Memory B cell (primary cell): ENCODE measurements at places on chromosomes 12 and 14.
A peak's percentile ranks its signal among the peaks of the same experiment; 100 is the strongest.

DNA sequence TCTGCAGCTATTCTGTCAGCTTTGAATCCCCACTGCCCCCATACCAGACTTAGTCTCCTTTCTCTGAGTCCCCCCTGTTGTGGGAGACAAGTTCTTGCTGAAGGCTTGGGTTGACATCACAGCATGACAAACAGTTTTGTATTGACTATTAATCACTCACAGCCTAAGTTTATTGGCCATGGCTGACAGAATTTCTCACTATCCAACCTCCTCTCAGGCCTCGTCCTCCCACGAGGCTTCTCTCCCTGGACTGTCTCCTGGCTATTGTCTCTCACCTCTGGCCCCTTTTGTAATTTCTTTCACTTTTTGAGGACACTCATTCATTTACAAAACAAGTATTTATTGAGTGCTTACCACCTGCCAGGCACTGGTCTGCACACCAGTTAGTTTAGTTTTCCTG is 35.2 kb upstream of the DCD start:
- peaks cover 38% of the 10 kb centered on the region for H3K27me3 ChIP-seq
- no peak overlapping the region for H3K4me3 ChIP-seq
- no peaks in the 10 kb centered on the region for H3K36me3 ChIP-seq
- H3K4me1 ChIP-seq = peaks cover 2% of the 10 kb centered on the region

- no peak overlapping the region for H3K27ac ChIP-seq
- DNase-seq = no peak
- peaks cover 23% of the 10 kb centered on the region for H3K4me1 ChIP-seq
- no peak overlapping the region for H3K4me3 ChIP-seq
Measured at GRCh38 chr14:50318031-50318626, 6.0 kb downstream of the DMAC2L start.

DNA sequence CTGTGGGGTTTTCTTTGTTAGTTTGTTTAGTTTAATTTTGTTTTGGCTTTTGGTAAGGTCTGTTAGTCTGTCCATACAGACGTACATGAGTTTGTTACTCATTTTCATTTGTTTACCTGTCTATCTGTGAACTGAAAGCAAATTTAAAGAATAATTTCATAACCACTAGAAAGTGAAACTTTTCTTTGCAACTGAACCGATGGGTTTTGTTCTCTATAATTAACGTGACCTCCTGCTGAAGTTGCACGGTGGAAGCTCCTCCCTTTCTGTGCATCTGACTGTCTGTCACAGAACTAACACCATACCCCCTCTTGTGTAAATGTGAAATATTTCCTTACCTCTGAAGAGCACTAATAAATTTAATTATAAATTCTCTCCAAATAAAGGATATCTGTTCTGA is 595.5 kb downstream of the GALC start:
- H3K27me3 ChIP-seq = no peaks in the 10 kb centered on the region
- DNase-seq = no peak
- no peaks in the 10 kb centered on the region for H3K36me3 ChIP-seq
- H3K4me3 ChIP-seq = no peak overlapping the region

DNA sequence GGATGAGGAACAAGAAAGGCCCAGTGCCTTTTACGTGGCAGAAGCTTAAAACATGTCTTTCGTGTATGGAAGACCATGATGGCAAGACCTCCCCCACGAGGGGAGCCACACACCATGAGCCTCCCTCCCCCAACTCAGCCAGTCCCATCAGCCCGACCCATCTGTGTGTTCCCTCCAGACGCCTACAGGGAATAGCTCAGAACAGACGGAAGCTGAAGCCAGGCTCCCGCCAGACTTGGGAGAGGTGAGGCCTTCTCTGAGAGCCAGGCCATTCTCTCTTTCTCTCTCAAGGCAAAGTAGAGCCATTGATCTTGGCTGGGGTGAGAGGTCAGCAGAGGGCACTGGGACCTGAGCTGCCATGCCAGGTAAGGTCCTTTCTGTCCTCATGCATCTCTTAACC is 9.5 kb downstream of the REM2 start:
- peaks cover 17% of the 10 kb centered on the region for H3K4me1 ChIP-seq
- DNase-seq = no peak
- H3K27me3 ChIP-seq = no peaks in the 10 kb centered on the region
- no peak overlapping the region for H3K4me3 ChIP-seq

DNA sequence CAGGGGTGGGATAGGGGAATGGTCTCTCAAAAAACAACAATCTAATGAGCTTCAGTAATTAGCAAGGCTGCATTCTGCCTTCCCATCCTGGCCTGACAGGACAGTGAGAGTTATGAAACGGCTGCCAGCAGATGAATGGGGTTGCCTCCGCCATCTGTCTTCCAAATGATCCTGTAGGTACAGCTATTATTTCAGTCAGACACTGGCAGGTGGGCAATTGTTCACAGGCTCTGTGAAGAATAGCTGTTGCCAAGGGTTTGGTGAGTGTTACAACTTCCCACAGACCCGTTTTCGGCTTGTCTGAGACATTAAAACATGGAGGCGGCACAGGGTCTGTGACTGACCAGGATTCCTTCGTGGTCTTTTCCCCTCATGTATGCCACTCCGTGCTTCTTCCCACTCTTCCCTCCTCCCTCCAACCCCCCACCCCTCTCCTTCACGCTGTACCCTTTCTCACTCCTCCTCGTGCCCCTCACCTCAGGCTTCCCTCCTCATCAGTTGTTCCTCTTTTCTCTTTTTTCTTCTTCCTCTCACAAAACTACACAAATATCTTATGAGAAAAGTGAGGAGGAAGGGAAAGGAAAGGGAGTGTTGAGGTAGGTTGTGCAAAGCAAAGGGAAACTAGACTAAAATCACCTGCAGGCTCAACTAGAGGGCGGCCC is 160.8 kb upstream of the GZMB start:
- no peaks in the 10 kb centered on the region for H3K36me3 ChIP-seq
- peaks cover 13% of the 10 kb centered on the region for H3K27me3 ChIP-seq
- H3K27ac ChIP-seq = no peak overlapping the region
- no peak for DNase-seq

DNA sequence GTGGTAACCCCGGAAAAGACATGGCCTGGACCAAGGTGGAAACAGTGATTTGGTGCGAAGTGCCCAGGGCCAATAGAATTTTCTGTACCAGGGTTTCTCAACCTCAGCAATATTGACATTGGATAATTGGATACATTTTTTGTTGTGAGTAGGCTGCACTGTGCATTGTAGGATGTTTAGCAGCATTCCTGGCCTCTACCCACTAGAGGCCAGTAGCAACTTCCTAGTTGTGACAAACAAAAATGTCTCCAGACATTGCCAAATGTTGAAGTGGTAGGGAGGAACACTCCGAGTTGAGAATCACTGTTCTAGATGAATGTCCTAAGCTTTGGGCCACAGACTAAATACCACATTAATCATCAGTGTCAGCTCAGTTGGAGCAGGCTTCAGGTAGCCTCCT is 6.2 kb upstream of the CGRRF1 start:
- no peak overlapping the region for H3K27ac ChIP-seq
- no peak for DNase-seq
- H3K36me3 ChIP-seq = no peaks in the 10 kb centered on the region

DNA sequence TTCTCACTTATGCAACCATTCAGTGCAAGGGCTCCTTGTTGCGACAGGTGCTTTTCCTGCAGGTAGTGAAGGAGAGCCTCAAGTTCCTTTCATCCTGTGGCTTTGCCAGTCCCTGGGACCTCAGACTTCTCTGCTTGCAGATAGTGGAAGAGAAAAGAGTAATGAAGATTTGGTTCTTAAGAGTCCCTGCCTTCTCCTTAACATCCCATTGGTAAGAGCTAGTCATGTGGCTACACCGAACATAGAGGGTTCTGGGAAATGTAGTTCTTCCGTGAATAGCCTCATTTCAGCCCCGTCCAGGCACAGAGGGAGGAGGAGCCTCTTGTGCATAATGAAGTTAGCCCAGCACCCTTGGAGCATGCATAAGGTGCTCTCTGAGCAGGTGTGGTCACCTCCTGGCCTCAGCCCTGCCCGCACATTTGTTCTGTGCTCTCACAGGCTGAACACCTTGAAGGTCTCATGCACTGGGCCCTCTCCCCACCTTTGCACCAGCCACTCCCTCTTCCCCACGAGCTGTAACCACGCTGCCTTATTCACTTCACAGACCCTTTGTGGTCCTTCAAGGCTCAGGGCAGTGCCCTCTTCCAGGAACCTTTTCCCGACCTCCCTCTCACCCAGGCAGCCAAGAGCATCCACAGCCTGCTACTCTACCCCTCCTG is 134.0 kb downstream of the BCL11B start:
- H3K4me1 ChIP-seq = no peaks in the 10 kb centered on the region
- no peaks in the 10 kb centered on the region for H3K36me3 ChIP-seq
- H3K27ac ChIP-seq = no peak overlapping the region
- no peaks in the 10 kb centered on the region for H3K27me3 ChIP-seq

DNA sequence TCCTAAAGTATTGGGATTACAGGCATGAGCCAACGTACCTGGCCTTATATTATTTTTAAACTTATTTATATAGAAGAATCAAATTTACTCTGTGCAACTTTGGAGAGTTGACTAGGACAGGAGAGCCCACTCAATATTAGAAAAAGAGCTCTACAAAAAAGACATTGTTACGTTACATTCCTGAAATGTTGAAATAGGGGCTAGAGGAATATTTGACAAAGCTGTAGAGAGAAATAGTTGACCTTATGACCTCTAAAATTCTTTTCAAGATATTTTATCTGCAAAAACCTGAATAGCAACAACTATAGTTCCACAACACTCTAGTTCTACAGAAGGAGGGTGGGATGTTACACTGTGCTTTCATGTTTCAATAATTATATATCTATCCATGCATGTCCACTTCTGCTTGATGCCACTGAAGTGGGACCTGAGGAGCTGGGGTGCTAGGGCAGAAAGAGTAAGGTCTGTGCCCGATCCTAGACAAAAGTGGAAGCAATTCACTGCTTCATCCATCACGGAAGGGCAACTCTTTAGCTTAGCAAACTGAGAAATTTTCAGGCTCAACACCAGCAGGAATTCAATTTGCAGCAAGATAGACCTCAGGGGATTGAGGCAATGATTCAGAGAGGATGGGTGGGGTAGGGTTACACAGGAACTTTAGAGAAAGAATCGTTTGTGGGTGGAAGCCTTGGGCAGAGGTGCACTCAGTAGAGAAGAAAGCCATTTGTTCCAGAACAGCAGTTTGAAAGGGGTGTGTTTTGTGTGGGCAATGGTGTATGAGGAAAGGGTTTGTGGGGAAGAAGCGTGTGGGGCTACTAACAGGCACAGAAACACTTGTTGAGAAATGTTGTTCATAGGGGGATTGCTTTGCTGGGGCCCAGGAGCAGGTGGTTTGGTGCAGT is 16.0 kb upstream of the RNASE10 start:
- peak overlapping the region; percentile 64 for H3K27ac ChIP-seq
- DNase-seq = no peak
- H3K27me3 ChIP-seq = no peaks in the 10 kb centered on the region
- H3K4me1 ChIP-seq = peaks cover 40% of the 10 kb centered on the region
- peak overlapping the region; percentile 72 for H3K4me3 ChIP-seq
